ENCODE measurements at places on chromosomes 11 and 22. TPM values are rescaled to one million over a fixed set of nuclear protein-coding genes. Genes with fewer than 3 reads are reported as not detected.

Gene PSMA1
- 304 TPM for polyA plus RNA-seq

Gene PTPRCAP
- polyA plus RNA-seq, result 0.25 TPM

Gene MMP1
- polyA plus RNA-seq, result not detected

DNA sequence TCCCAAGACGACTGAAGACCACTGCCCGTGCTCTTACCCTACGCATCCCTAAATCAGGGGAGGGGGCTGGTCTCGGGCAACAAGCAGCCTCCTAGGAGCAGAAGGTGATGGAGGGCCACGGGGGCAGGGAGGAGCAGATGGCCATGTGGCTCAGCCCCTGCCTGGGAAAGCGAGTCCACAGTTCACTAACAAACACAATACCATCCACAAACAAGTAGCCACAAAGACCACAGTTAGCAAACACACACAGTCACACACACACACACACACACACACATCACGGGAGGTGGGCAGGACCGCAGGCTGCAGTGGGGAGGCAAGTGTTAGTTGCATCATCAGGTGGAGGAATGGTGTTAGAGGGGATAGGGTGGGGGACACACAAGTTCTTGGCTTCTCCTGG lies 13.2 kb upstream of the FXYD2 start:
- DNase-seq, result no peak

DNA sequence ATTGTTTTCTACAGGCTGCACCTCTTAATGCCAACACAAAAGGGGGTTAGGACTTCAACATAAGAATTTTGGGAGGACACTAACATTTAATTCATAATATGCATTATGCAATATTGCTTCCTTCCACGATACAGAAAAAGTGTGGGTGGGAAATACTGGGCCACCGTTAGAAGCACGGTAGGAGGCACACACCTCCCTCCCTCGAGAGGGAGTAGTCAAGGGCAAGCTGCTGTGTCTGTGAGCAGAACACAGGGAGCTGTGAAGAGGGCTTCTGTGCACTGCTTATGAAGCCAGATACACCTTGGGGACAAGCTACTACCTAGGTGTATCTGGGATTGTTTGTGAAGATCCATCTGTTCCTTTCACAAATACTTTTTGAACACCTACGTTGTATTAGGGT lies 109.3 kb upstream of the PLET1 start:
- DNase-seq, result no peak

- DNase-seq, result no peak
These were observed 40.1 kb downstream of the PI4KA start for GRCh38 chr22:20818471-20818870.

DNA sequence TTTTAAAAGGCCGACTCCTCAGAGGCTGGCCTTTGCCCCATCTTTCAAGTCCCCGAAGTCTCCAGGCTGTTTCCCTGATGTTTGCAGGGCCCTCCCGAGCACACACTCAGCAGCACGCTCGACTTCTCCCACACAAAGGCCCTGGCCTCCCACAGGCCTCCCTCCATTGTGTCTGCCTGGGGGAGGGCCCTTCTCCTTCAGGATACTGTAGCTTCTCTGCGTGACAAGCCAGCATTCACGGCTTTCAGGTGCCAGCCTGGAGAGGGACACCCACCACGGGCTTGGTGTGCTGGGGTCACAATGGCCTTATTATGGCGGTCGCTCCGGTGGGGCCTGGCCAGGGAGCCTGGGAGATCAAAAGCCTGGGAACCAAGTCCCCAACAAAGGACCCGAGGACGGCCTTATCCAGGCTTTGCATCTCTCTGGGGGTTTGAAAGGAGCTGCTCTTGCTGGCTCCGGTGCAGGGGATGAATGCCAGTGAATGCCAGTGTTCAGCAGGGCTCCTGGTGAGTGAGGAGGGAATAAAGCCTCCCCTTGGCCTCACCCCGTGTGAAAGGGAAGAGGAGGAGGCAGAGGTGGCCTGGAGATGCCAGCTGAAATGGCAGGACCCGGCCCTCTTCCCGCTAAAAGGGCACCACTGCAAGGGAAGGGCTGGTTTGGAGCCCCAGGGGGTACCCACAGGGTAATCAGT lies 55.0 kb downstream of the TRAF6 start:
- DNase-seq, result no peak

DNA sequence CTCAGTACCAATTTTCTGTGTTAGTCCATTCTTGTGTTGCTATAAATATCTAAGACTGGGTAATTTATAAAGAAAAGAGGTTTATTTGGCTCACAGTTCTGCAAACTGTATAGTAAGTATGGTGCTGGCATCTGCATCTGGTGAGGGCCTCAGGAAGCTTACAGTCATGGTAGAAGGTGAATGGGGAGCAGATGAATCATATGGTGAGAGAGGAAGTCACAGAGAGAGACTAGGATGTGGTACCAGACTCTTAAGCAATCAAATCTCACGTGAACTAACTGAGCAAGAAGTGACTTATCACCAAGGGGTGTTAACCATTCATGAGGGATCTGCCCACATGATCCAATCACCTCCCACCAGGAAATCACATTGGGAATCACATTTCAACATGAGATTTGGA lies 60.8 kb upstream of the ZBED5 start:
- DNase-seq, result no peak

DNA sequence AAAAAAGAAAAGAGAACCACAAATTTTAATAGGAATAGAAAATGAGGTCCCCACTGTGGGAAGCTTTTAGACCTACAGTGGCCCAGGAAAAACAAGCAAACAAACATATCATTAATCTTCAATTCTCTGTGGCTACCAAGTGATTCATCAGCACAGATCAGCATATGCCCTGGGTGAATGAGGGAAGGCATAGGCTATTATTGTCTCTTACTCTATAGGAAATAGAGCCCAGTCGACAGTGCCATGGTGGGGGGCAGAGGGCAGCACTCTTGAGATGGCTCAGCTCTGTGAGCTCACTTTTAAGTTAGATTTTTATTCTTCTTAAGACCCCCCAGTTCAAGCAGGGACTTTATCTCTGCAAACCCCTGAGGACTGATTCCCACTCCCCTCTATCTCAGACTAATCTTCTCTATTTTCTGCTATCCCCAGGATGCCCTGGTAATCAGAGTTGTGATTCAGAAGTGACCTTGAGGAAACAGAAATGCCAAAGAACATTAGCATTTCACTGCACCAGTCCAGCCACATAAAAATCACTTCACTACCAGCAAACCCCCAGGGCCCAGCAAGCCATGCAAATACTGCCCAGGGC lies 9.5 kb upstream of the FEZ1 start:
- DNase-seq, result no peak

- no peak for DNase-seq
These were observed 80.1 kb upstream of the ASPHD2 start for GRCh38 chr22:26348810-26349526.

- DNase-seq, result no peak
These were observed 6.4 kb downstream of the PACSIN2 start for GRCh38 chr22:43008509-43008908.

- peak; percentile 65 for DNase-seq
These were observed at the start of gene OAF for GRCh38 chr11:120210626-120211521. TSS of gene OAF (plus strand) at chr11:120211032. CDS start at chr11:120211280, 248 bp downstream.

GRCh38 chr11:115759622-115760460 lies 255.6 kb upstream of the CADM1 start:
- DNase-seq, result no peak
